Coronary artery (tissue), 2 donors: ENCODE measurements at places on chromosomes 12 and 14.

DNA sequence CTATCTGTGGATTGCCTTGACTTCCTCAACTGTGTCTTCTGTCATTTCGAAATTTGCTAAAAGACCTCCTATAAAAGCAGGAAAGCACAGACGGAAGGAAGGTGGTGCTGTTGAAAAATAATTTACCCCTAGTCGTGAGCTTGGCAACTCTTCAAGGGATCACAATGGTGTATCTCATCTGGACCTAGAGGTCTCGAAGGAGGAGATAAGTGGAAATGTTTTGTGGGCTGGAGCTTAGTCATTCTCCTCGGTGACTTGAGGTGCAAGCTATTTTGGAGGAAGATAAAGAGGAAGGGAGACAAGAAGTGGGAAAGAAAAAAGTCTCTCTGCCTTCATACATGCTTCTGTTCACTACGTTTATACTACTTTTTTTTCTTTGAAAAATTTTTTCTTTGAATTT lies 89.9 kb downstream of the FLRT2 start:
- no peak for DNase-seq

- no peak for DNase-seq
Measured at GRCh38 chr12:8475508-8476203, 19.9 kb downstream of the CLEC6A start.

DNA sequence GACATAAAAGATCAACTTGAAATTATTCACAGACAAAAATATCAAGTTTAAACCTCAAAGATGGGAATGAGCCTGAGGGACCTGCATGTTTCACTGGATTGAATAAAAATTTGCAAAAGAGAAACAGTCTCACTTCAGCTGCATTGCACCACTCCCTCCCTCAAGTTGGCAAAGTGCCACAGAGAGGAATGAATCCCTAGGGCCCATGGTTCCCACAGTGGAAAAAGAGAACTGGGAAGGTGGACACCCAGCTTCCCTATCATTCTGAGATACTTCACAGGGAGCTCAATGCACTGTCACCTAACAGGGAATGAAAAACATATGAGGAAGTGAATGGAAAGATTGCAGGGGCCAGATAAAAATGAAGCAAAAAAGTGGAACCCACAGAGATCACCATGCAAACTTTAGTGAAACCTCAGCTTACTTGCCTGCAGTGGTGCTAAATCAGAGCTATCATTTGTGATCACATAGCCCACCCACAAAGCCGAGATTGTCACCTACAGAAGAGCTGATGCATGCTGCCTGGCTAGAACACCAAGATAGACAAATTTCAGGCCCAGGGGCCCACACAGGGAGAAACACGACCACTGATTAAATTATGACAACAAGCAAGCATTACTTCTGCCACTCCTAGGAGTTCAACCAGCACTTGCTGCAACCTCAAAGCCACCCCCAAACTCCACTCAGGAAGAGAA lies 911.3 kb downstream of the LRFN5 start:
- DNase-seq, result no peak

- DNase-seq, result no peak
Measured at GRCh38 chr12:105555556-105556295, 225.2 kb downstream of the C12orf75 start.

DNA sequence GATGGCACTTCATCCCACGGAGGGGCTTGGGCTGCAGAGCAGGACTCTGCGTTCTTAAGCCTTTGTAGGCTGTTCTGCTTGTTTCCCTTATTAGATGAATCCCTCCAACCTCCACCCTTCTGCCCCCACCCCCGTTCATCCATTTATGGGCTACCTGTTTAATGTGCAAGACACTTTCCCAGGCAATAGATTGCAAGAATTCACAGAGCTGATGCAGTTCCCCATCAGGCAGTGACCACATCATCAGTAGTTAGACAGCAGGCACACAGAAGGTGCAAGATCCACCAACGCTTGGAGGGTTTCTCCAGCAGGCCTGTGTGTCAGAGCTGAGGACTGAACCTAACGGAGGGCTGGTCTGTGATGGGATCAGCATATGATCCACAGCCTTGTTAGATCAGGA lies 1.2 kb upstream of the C1R start:
- DNase-seq, result no peak

- DNase-seq, result no peak
Measured at GRCh38 chr14:34883954-34884353, 8.8 kb upstream of the BAZ1A start.

DNA sequence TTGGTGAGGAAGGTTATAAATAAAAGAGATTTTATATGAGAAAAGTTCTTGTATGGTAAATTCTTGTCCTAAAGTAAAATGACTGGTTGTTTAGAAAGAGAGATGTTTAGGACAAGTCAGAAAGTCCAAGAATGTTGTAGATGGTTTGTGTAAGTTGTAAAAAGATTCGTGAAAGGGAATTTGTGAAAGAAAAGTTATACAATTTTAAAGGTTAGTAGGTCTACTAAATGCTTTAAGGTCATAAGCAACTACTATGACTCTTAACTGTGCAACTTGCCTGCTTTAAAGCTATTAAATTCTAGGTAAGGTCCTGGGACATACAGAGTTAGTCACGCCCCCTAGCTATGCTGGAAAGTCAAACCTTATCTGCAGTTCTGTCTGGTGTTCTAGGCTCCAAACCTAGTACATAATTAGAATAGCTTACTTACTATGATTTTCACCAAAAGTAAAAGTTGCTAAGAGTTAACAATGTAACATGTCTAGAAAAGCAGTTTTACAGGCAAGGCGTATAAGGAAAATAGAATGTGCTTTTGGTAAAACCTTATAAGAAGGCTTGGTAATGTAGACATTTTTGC lies 11.2 kb upstream of the DHRS2 start:
- DNase-seq, result no peak

DNA sequence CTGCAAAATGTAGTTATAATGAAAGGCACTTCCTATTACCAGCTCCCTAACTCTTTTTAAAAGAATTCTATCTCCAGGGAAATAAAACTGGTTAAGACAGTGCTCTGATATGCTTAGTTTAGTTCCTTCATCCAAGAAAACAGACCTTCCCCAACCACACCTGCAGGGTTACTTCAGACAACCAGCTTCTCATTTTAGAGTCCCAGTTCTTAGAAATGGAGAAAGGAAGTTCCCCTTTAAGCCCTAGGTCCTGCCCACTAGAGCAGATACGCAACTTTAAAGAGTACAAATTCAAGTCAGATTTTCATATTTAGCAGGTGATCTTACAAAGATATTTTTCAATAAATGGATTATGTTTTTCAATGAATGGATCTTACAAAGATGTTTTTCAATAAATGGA lies 4.4 kb upstream of the WSB2 start:
- DNase-seq, result no peak

GRCh38 chr14:76480426-76480825 lies 104.5 kb downstream of the ESRRB start:
- no peak for DNase-seq

GRCh38 chr14:104845033-104845666 lies 19.9 kb upstream of the CEP170B start:
- DNase-seq, result no peak

DNA sequence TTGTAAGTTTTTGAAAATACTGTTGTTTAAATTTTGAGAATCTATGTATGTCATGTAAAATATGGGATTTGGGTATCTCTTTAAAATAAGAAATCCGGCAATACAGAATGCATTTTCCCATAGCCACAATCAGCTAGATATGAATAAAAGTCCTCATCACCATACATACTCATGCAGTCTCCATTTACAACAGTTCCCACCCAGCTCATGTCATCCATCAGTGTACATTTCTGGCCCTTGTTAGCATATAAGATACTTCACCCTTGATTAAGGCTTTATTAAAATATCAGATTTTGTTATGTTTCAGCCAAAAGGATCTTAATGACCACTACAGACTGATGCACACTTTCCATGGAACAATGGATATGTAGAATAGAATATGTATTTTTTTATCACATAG lies 218.0 kb downstream of the DPY19L2 start:
- no peak for DNase-seq

GRCh38 chr12:106246891-106247673 lies 738 bp downstream of the CKAP4 start:
- peak; percentile 84 for DNase-seq
